ENCODE measurements at places on chromosomes 7 and 10.

GRCh38 chr10:89119651-89120050, 87.5 kb downstream of the CH25H start:
- DNase-seq: no peak

DNA sequence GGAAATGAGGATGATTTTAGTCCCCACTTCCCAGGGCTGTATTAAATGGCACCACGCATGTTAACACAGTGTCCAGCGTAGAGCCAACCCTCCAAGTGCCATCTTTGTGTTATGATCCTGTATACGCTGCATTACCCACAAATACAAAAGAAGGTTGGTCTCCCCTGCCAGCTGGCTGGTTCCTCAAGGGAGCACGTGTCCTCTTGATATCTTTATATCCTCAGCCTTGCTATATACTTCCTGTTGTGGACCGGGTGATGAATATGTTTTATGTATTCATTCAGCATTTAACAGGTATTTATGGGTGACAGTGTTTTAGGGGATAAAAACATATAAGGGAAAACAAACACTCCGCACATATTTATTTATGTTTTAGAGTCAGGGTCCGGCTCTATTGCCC, 23.2 kb upstream of the PRRT4 start:
- DNase-seq: no peak

- peak; percentile 56 for DNase-seq
These were observed 7.9 kb downstream of the CEP41 start for GRCh38 chr7:130432886-130433285.

GRCh38 chr10:101019440-101019703, 11.6 kb downstream of the PDZD7 start:
- no peak for DNase-seq

GRCh38 chr7:20113427-20114027, 103.7 kb downstream of the MACC1 start:
- no peak for DNase-seq

DNA sequence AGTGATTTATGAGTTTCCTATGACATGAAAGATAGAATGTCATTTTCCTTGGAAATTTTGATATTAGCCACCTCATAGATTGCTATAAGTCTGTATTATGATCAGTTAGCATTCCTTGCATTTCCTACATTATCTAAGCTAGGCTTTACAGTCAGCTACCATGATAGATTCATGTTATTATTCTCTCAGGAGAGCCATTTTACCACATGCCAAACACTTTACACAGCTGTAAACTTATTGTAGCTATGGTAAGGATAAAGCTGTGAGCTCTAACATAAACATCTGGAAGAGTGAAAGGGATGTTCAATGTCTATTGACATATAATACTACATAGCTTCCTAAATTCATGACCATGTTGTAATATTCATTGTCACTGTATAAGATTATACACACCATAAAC, 608.0 kb downstream of the PHTF2 start:
- DNase-seq: no peak

DNA sequence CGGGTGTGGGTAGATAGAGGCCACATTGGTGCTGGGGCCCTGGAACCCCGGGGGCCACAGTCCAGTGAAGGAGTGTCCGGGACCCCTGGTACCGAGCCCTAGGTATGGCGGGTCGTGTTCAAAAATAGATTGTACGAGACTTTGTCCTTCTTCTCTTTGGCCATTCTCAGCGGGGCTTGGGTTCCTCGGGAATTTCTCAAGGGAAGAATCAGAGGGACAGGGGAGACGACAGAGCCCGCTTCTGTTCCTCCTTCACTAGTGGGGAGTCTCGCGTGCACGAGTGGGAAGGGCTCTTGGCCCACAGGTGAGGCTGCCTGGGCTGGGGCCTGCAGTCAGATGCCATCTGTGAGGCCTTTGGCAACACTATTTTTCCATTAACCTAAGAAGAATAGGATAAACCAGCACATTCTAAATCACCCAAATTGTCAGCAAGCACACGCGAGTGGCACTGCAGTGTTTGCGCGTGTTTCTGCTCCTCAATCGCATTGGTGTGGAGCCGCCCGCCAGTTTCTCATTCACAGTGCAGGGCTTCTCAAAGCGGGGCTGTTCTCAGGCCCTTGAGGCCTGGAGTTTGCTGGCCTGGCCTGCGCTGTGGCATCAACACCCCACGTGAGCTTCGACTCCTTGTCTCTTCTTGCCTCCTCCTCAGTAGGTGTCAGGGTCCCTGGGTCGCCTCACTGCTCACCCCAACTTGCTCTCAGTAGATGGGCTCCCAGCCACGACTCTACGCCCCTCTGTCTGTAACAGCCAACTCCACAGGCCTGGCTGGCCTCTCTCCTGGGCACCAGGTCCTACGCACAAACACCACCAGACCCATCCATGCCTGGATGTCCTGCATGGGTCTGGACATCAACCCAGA, 187.6 kb upstream of the SHH start:
- DNase-seq: no peak

DNA sequence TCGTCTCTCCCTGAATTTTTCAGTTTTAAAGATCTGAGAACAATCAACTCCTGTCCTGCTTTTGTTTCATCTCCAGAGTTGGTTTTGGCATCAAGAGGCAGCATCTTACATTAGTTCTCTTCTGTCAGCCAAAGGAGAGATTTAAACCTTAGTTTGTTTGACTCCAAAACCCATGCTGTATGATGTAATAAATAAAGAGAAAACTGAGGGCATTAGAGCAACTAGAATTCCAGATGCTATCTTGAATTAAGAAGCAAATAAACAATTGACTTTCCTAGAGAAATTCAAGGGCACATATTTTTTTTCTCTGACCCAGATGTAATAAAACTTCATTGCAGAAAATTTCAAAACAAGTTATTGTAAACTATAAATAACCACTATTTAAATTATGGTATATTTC, 54.4 kb downstream of the INHBA start:
- DNase-seq: peak; percentile 12

- no peak for DNase-seq
These were observed 15.9 kb downstream of the GUSB start for GRCh38 chr7:65966146-65966545.

DNA sequence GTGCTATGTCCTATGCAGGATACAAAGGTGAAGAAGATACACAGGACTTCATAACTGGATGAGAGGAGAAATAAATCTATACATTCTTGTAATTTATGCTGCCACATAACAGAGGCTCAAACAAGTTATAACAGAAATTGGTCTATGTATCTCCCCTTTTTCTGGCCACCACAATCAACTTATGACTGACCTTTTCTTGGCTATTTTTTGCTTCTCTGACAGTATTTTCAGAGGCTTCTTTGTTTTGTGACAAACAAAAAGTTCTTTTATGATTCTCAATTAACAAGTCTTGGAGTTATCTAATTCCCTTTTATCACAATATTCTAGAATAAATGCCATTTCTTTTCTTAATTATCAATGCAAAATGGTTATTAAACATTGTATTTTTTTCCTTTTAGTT, 953.0 kb upstream of the ZWINT start:
- no peak for DNase-seq

DNA sequence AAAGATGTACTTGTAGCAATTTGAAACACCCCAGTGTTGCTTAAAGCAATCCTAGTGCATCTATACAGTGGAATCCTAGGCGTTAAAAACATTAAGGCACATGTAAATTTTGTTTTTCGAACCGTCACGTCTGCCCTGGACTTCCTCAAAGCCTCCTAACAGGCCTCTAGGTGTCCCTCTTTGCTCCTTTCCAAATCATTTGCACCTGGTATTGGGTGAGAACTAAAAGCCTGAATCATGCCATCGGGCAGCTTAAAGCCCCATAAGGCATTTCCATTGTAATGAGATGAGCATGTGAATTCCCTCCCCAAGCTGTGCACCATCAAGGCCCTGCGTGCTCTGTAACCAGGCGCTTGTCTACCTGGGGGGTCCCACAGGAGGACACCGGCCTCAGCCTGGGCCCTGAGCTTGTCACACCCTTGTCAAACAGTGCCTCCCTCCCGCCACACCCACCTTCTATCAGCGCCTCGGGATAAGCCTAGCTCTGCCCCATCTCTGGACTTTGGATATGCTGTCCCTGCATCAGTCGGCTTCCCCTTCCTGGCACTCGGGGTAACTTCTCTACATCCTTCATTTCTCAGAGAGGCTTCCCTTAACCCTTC, 89.2 kb downstream of the WDR11 start:
- DNase-seq: no peak

GRCh38 chr10:49407151-49407550, 11.3 kb upstream of the DRGX start:
- no peak for DNase-seq

DNA sequence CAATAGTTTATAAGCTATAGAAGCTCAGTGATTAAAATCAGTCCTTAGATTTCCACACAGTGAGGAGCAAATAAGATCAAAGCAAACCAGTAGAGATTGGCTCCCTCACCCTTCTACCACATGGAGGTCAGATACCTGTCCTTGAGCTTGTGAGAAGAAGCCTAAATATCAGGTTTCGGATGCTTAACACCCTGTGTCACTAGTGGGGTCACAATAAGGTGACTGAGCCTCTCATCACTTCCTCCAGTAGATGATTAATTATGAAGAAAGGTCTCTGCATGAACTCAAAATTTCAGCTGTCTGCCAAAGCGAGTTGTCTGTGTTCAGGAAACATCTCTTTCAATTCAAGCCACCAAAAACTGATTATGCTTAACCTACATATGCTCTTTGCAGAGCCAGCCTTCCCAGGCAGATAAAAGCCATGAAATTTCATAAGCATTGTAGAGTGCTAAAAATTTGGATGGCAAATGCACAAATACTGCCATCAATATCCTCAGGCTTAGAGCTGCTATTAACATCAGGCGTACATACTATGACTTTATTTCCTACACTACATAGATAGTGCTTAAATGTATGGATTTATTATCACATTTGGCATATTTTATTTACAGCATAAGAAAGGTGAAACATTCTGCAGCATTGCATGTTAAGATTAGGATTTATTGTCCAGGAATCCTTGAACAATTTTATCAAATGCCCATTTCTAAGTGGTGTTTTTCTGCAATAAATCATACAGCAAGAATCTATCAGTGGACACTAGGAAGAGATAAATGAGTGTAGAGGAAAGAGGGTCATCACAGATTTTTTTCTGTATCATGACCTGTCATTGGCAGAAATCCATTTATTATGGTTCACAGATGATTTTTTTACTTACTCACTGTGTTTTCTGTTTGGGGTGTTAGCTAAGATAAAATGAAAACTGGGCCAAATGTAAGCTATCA, 285.1 kb upstream of the SP8 start:
- DNase-seq: no peak

- peak; percentile 94 for DNase-seq
These were observed 8.2 kb upstream of the STARD3NL start for GRCh38 chr7:38169847-38170246.

- DNase-seq: no peak
These were observed 1.5 kb downstream of the FAM13C start for GRCh38 chr10:59360605-59361405.

GRCh38 chr10:10624567-10624962, 393.1 kb upstream of the CELF2 start:
- DNase-seq: no peak

DNA sequence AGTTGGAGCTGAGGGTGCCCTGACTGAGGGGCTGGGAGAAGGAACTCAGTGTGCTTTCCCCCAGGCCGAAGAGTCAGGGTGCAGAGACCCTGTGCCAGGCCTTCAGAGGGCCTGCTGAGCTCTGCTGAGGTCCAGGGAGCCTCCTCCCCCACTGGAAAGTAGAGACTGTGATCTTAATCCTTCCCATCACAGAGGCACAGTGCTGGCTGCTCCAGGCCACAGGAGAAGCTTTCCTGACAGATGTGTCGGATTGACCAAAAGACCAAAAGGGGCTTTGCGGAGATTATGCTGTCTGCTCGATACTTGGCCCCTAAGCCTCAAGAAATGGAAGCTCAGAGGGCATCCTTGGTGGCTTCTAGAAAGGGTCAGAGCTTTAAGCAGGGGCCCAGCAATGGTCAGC, 32.9 kb upstream of the BTRC start:
- no peak for DNase-seq

- DNase-seq: no peak
These were observed 868 bp downstream of the EMX2 start for GRCh38 chr10:117543225-117544003.

DNA sequence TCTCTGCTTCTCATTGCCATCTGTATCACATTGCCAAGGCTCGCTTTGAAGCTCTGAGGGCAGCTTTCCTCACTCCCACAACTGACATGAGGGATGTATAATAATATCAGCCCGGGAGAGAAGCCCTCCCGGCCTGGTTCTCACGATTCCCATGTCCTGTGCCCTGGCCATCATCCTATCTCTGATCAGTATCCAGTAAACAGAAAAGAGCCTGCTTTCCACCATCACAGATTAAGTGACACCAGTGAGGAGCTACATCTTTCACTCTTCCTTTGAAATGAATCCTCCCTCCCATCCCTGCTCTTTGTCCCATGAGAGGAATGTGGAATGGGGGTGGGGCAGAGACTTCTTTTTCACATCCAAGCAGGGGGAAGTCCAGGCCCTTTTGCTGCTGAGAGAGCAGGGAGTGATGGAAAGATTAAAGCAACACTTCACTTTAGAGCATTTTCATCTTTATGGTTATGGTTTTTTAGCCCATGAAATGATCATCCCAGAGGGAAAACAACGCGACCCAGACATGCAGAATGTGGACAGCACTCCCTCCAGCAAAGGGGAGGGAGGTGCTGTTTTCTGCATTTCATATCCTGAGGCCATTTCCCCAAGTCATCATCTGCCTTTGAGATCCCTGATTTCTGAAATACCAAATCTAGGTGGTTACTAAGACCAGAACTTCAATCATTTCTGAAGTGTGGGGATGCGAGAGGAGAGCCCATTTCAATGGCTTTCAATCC, 84.6 kb upstream of the LYZL1 start:
- DNase-seq: no peak

DNA sequence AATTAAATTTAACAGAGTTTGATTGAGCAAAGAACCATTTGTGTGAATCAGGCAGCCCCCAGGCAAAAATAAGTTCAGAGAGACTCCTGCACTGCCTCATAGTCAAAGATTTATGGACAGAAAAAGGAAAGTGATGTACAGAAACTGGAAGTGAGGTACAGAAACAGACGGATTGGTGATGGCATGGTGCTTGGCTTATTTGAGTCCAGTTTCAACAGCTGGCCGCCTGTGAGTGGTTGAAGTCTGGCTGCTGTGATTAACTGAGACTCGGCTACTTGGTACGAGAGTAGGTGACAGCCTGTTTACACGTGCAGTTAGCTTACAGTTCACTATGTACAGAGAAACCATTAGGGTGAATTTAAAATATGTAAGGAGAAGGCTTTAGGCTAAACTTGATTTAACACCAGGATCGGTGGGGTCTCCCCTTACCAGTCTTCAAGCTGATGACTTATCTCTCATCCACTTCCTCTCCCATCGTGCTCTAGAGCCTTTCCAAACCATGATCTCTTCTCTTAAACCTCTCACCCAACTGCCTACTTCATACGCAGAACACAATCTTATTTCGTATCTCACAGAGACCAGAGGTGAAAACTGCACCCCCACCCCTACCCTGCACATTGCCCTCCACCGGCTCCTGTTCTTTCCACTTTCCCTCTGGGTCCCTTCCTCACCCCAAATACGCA, 5.0 kb upstream of the MSMB start:
- no peak for DNase-seq

DNA sequence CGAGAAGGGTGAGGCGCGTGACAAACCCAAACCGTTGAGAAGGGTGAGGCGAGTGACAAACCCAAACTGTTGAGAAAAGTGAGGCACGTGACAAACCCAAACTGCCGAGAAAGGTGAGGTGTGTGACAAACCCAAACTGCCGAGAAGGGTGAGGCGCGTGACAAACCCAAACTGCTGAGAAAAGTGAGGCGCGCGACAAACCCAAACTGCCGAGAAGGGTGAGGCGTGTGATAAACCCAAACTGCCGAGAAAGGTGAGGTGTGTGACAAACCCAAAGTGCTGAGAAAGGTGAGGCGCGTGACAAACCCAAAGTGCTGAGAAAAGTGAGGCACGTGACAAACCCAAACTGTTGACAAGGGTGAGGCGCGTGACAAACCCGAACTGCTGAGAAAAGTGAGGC, 25.0 kb downstream of the ESYT2 start:
- no peak for DNase-seq

All from fibroblast of the aortic adventitia (primary cell).